ENCODE measurements at places on chromosomes 6 and 20.

GRCh38 chr20:44683263-44684046, 31.7 kb upstream of the CCN5 start:
- H3K4me1 ChIP-seq, result no peaks in the 10 kb centered on the region
- H3K27ac ChIP-seq, result no peak overlapping the region
- H3K4me3 ChIP-seq, result no peak overlapping the region
- no peaks in the 10 kb centered on the region for H3K27me3 ChIP-seq
- no peaks in the 10 kb centered on the region for H3K36me3 ChIP-seq

- H3K36me3 ChIP-seq, result no peaks in the 10 kb centered on the region
- H3K27ac ChIP-seq, result no peak overlapping the region
- no peaks in the 10 kb centered on the region for H3K27me3 ChIP-seq
- H3K4me3 ChIP-seq, result no peak overlapping the region
- DNase-seq, result no peak
- H3K4me1 ChIP-seq, result no peaks in the 10 kb centered on the region
Observed at GRCh38 chr6:72922401-72922800, 300.5 kb downstream of the KCNQ5 start.

DNA sequence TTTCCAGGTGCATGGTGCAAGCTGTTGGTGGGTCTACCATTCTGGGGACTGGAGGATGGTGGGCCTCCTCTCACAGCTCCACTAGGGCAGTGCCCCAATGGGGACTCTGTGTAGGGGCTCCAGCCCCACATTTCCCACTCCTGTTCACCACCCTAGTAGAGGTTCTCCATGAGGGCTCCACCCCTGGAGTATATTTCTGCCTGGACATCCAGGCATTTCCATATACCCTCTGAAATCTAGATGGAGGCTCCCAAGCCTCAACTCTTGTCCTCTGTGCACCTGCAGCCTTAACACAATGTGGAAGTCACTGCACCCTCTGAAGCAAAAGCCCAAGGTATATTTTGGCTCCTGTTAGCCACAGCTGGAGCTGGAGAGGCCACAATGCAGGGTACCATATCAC, 393.5 kb downstream of the RNGTT start:
- peaks cover 8% of the 10 kb centered on the region for H3K4me1 ChIP-seq
- H3K4me3 ChIP-seq, result no peak overlapping the region
- no peak for DNase-seq
- H3K27me3 ChIP-seq, result no peaks in the 10 kb centered on the region
- peaks cover 9% of the 10 kb centered on the region for H3K36me3 ChIP-seq
- no peak overlapping the region for H3K27ac ChIP-seq

GRCh38 chr20:47353239-47353691, 3.2 kb downstream of the ZMYND8 start:
- H3K4me1 ChIP-seq, result peaks cover 50% of the 10 kb centered on the region
- no peak for DNase-seq
- H3K27ac ChIP-seq, result peak overlapping the region; percentile 88
- peaks cover 27% of the 10 kb centered on the region for H3K36me3 ChIP-seq
- H3K4me3 ChIP-seq, result peak overlapping the region; percentile 27
- no peaks in the 10 kb centered on the region for H3K27me3 ChIP-seq

- H3K4me3 ChIP-seq, result peak overlapping the region; percentile 98
- H3K27me3 ChIP-seq, result no peaks in the 10 kb centered on the region
- no peaks in the 10 kb centered on the region for H3K4me1 ChIP-seq
- H3K36me3 ChIP-seq, result peaks cover 22% of the 10 kb centered on the region
- no peak overlapping the region for H3K27ac ChIP-seq
Observed at GRCh38 chr6:89828988-89829471, 650 bp upstream of the CASP8AP2 start.

- H3K27ac ChIP-seq, result no peak overlapping the region
- DNase-seq, result peak; percentile 48
- H3K4me3 ChIP-seq, result peak overlapping the region; percentile 14
- H3K4me1 ChIP-seq, result no peaks in the 10 kb centered on the region
Observed at GRCh38 chr6:14540810-14541540, 423.4 kb downstream of the CD83 start.

GRCh38 chr20:35883336-35883777, 70.9 kb downstream of the SCAND1 start:
- no peak for DNase-seq
- H3K4me1 ChIP-seq, result no peaks in the 10 kb centered on the region
- no peak overlapping the region for H3K27ac ChIP-seq
- H3K27me3 ChIP-seq, result no peaks in the 10 kb centered on the region

- no peaks in the 10 kb centered on the region for H3K4me1 ChIP-seq
- peak; percentile 29 for DNase-seq
- no peaks in the 10 kb centered on the region for H3K27me3 ChIP-seq
- peak overlapping the region; percentile 38 for H3K4me3 ChIP-seq
Observed at GRCh38 chr20:37337208-37337991, 8.5 kb upstream of the SRC start.

GRCh38 chr6:839201-839600, 146.3 kb upstream of the EXOC2 start:
- no peak overlapping the region for H3K27ac ChIP-seq
- H3K4me1 ChIP-seq, result no peaks in the 10 kb centered on the region
- H3K27me3 ChIP-seq, result no peaks in the 10 kb centered on the region

GRCh38 chr6:149095842-149096241, 221.7 kb upstream of the TAB2 start:
- H3K36me3 ChIP-seq, result no peaks in the 10 kb centered on the region
- no peak overlapping the region for H3K27ac ChIP-seq
- H3K4me3 ChIP-seq, result no peak overlapping the region
- peaks cover 4% of the 10 kb centered on the region for H3K4me1 ChIP-seq
- H3K27me3 ChIP-seq, result no peaks in the 10 kb centered on the region
- no peak for DNase-seq

DNA sequence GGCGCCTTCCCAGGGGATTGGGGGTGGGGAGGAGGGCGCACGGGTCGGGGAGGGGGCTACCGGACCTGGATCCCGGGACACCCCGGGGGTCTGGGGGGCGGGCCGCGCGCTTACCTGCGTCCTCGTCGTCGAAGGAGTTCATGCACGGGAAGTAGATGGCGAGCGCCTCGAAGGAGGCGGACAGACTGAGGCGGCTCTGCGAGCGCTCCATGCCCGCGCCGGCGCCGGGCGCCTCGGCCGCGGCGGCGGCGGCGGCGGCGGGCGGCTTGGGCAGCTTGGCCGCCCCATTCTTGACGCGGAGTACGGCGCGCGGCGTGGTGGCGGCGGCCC, 320 bp downstream of the RIMS4 start:
- DNase-seq, result no peak
- H3K36me3 ChIP-seq, result no peaks in the 10 kb centered on the region
